Mucosa of descending colon (tissue), 3 donors: ENCODE measurements at places on chromosomes 6 and 20.

DNA sequence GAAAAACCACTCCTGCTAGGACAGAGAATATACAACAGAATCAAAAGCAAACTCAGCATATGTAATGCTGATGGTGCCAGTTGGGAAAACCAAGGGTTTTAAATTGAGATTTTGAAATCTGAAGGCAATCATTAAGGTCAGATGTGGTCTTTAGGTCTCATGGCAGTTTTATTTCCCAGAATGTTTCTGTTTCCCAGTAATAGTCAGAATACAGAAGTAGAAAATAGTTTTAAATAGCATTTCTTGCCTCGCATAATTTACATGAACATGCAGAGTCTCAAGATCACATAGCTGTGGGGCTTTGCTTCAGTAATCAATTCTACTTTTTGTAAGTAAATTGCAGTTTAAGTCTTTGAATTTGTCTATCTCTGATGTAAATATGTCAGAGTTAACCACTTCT lies 58.1 kb downstream of the RNF144B start:
- no peak for DNase-seq

- DNase-seq: peak; percentile 71
Measured at GRCh38 chr20:62977613-62978560, 25.4 kb downstream of the SLC17A9 start.

DNA sequence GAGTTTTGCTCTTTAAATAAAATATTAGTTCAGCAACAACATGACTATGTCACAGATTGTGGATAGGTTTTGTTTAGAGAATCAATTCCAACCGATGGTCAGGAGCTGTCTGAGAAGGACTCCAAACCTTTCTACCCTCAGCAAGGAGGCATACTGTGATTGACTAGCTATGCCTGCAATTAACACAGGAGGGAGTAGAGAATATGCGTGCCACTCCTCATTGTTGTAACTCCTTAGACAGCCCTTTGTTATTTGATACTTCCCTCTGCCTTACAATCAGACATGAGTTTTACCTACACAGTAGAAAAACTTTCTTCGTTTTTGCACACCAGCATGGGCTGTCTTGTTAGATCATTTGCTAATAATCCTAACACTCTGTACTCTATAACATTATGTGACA lies 796.5 kb downstream of the PRIM2 start:
- no peak for DNase-seq

- DNase-seq: peak; percentile 92
Measured at GRCh38 chr6:31877651-31878161, 1.1 kb downstream of the SLC44A4 start.

GRCh38 chr20:59031564-59032022 lies 542 bp downstream of the ATP5F1E start:
- peak; percentile 64 for DNase-seq

- DNase-seq: no peak
Measured at GRCh38 chr6:48041894-48042293, 69.1 kb downstream of the PTCHD4 start.

DNA sequence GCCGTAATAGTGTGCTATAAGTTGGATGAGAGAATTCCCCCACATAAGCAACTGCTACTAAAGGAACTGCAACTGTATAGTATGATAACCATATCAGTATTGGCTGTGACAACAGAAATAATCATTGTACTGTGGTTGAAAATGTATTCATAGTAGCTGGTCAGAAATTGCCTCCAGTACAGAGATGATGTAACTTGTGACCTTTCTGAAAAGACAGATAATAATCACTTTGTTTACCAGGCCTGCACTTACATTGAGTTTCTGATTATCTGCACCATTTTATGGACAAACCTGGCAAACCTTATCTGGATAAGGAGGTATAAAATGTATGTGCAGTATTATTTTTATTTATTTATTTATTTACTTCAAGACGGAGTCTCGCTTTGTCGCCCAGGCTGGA lies 19.0 kb downstream of the CFAP206 start:
- no peak for DNase-seq

DNA sequence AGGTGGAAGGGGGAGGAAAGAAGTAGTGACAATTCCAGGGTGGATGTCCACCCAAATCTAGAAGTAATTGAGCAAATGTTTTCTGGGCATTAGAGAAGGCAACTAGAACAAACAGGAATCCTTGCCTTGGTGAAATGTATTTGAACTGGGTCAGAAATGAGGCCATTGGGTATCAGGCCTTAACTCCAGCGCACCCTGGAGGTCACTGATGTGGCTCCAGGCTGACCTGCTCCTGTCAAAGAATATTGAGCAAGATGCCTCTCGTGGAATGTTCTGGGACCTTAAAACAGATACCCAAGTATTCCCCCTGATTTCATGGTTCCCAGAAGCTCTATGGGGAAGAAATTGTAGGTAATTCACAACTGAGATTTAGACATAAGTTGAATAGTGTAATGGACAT lies 6.9 kb downstream of the HLA-DPB1 start:
- DNase-seq: no peak

- DNase-seq: no peak
Measured at GRCh38 chr6:52155791-52156576, 30.2 kb upstream of the IL17A start.

- no peak for DNase-seq
Measured at GRCh38 chr20:50658804-50659380, 32.5 kb downstream of the RIPOR3 start.

DNA sequence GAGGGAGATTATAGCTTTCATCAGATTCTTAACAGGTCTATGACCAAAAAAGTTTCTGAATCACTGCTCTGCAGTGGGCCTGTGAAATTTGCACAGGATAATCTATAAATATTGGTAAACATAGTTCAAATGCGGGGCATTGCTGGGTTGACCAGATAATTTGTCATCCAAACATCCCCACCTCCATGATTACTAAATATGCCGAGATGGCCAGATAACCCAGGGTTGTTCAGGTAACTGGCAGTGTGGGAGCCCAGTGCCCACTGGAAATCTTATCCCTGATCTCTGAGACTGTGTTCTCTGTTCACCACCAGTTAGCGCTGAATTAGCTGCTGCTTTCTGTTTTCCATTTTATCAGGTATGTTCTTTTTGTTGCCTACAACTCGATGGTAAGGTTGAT lies 21.4 kb downstream of the PTK7 start:
- DNase-seq: no peak

DNA sequence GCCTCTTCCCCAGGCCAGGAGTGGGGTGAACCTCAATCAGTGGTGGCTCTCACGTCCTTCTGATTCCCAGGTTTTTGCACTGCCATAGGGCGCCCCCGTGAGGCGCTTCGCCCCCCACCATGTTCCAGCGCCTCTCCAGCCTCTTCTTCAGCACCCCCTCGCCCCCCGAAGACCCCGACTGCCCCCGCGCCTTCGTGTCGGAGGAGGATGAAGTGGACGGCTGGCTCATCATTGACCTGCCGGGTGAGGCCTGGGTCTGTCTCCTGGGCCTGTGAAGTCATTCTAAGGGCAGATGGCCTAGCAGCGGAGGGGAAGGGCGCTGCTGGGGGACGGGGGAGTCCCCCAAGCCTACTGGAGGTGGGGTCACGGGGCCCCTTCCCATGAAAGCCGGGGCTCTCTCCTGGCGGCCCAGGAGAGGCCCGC lies 4.5 kb downstream of the TP53INP2 start:
- DNase-seq: peak; percentile 72

- no peak for DNase-seq
Measured at GRCh38 chr6:44858998-44859397, 469.1 kb upstream of the RUNX2 start.

DNA sequence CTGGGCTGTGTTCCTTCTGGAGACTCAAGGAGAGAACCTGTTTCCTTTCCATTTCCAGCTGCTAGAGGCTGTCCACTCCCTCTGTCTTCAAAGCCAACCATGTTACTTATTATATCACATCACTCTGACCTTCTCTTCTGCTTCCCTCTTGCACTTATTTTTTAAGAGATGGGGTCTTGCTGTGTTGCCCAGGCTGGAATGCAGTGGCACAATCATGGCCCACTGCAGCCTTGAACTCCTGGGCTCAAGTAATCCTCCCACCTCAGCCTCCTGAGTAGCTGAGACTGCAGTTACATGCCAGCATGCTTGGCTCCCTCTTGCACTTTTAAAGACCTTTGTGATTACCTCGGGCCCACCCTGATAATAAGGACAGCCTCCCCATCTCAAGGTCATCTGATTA lies 160.0 kb upstream of the DTNBP1 start:
- DNase-seq: no peak

DNA sequence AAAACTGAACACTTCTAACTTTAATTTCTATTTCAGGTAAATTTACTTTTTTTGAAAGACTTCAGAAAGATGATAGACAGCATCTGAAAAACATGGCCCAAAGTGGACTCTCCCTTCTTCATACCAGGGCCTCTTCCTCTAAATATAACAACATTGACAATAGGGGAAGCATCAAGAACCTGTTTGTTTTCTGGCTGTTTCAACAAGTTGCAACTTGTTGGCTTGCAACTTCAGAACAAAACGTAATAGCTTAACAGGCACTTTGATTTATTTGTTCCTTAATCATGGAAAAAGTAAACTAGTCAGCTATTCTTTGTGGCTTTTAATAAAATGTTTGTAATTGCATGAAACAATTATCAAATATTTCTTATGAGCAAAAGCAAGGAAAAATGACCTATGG lies 34.3 kb downstream of the RGS17 start:
- no peak for DNase-seq

GRCh38 chr6:110250838-110251237 lies 70.6 kb downstream of the CDC40 start:
- no peak for DNase-seq

DNA sequence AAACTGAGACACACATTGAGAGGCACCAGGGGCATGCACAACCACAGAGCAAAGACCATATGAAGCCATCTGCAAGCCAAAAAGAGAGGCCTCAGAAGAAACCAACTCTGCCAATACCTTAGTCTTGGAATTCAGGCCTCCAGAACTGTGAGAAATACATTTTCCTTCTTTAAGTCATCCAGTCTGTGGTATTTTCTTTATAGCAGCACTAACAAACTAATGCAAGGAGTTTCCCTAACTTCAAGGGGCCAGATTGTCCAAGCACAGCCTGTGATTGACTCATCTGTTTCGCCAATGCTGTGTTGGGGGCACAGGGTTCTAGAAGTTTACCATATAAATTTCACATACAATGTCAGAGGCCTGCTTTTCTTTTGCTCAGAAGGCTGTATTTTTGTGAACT lies 364.6 kb downstream of the GJA1 start:
- DNase-seq: no peak

- no peak for DNase-seq
Measured at GRCh38 chr6:144190593-144190992, 40.3 kb downstream of the STX11 start.

GRCh38 chr6:43962458-43962857 lies 164.8 kb downstream of the MRPL14 start:
- no peak for DNase-seq

GRCh38 chr6:13280254-13280653 lies 48.1 kb downstream of the TBC1D7 start:
- no peak for DNase-seq

DNA sequence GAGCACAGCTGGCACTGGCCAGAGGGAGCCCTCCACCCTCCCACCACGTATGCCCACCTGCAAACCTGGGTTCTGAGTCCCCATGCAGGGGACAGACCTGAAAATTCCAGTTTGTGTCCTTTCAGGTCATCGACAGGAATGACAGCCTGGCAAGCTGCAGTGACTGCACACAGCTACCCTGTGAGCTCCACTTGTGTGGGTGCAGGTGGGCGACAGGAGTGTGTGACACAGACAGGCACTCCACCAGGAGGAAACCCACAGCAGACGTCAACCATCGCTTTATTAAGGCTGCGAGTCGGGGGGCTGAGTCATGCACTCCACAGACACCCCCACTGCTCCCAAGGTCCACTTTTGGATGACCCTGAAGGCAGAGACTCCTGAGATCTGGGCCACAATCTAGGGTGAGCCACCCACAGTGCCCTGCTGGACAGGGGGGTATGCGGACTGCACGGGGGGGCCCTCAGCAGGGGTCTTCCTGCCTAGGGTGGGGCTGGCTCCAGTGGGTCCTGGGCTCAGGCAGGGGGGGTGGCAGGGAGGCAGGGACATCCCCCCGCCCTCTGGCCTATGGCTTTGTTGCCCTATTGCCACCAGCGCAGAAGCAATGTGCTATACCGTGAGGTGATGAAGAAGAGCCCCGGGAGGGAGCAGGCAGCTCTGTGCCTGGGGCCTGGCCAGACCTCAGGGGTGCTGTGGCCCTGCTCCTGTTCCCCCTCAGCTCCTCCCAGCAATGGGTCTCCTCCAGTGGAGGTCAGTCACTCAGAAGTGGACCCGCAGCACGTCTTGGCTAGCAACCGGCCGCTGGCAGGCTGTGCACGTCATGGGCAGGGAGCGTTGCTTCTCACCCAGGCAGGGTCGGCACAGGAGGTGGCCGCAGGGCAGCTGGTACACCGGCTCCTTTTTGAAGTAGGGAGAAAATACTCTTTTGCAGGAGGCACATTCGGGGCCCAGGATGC lies 25.1 kb upstream of the AVP start:
- DNase-seq: no peak

GRCh38 chr20:38143646-38144554 lies 21.2 kb downstream of the TGM2 start:
- DNase-seq: peak; percentile 85

GRCh38 chr20:44615876-44616603 lies 33.7 kb downstream of the PKIG start:
- DNase-seq: no peak

- DNase-seq: no peak
Measured at GRCh38 chr6:45645302-45645701, 267.6 kb upstream of the SUPT3H start.

DNA sequence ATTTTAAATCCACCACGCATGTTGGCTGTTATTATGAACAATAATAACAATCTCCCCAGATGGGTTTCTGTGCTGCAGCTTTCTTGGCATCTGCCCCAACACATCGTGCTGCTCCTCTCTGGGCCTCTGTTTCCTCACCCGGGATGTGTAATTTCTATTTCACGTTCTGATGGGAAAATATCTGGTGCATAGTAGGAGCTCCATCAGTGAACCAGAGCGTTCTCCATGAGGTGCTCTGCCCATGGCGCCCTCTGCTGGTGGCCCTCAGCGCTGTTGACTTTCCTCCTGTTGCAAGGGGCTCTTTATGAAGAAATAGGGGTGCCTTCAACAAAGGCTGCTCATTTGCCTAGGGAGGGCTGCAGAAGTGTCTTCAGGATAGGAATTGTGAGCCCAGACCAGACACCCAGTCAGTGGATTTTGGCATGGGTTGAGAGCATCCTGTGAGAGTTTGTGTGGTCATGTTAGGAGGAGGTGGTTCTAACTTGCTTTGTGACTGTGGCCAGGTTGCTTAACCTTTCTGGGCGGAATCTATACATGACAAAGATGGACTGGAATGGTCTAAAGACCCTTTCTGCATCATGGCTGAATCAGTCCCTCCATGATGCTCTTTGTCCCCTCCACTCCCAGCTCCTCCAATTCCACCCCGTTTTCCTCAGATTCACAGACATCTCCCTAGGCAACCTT lies 8.1 kb downstream of the SCRT2 start:
- no peak for DNase-seq
